ENCODE measurements at places on chromosomes 7 and 10.

- H3K27me3 ChIP-seq = no peaks in the 10 kb centered on the region
- no peaks in the 10 kb centered on the region for H3K4me1 ChIP-seq
- H3K27ac ChIP-seq = no peak overlapping the region
- H3K36me3 ChIP-seq = no peaks in the 10 kb centered on the region
These were observed 620.2 kb downstream of the ANKRD7 start for GRCh38 chr7:118844748-118845147.

DNA sequence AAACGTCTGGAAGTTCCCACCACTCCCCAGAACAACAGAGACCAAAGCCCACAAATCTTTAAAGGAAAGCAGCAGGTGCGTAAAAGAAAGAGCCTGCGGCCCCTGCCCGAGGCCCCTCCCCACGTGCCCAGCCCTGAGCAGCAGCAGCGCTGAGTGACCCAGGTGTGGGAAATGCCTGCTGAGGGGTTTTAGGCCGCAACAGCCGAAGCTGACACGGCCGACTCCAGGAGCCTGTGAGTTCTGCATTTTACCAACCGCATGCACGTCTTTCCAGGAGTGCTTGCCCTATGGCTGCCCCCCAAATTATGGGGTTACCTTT lies 1.6 kb upstream of the KNDC1 start:
- peaks cover 2% of the 10 kb centered on the region for H3K27me3 ChIP-seq
- H3K36me3 ChIP-seq = no peaks in the 10 kb centered on the region
- peak overlapping the region; percentile 33 for H3K27ac ChIP-seq
- no peak overlapping the region for H3K4me3 ChIP-seq

DNA sequence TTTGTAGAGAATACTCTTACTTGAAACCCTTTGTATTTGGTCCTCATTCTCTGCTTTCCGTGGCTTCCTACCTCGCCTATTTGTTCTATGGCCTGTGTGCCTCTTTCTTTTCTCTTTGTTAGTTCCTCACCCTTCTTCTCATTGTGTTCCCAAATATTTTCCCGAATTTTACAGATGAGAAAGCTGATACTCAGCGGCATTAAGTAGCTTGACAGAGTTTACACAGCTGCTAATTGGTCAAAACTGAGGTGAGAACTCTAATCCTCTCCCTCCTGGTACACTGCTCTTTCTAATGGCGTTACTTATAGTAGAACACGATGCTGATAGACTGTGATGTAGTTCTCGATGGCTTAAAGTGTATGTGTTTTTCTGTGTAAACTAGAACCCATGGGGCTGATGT lies 80.7 kb upstream of the HDAC9 start:
- H3K4me1 ChIP-seq = no peaks in the 10 kb centered on the region
- no peak for DNase-seq
- H3K27ac ChIP-seq = no peak overlapping the region
- H3K27me3 ChIP-seq = no peaks in the 10 kb centered on the region

- no peaks in the 10 kb centered on the region for H3K36me3 ChIP-seq
- no peak for DNase-seq
These were observed 30.9 kb downstream of the DNAJB12 start for GRCh38 chr10:72323771-72324191.

DNA sequence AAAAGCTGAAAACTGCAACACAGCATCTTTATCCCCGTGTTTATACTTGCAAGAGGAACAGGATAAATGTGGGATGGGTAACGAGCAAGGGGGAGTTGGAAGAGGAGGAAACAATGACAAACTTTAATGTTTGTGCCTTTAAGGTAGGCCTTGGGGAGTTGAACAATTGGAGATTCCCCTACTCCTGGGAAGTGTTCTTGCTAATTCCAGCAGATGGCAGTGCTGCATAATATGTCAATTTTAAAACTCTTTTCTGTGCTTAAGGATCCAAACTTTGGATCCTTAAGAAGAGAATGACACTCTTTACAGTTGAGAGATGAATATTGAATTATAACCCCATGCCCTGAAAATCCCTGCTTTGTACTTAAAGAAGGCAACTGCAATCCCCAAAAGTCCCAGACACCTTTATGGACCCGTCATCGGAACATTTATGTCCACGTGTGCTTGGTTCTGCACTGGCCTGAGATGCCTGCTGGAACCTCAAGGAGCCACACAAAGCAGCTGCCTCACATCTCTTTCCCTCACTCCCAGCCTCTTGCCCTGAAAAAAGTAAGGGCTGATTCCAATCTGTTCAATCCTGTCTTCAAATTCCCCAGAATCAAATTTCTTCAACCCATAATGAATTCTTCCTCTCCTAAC lies 12.0 kb downstream of the IFIT5 start:
- H3K36me3 ChIP-seq = no peaks in the 10 kb centered on the region
- DNase-seq = peak; percentile 48
- H3K4me3 ChIP-seq = no peak overlapping the region
- no peaks in the 10 kb centered on the region for H3K4me1 ChIP-seq

DNA sequence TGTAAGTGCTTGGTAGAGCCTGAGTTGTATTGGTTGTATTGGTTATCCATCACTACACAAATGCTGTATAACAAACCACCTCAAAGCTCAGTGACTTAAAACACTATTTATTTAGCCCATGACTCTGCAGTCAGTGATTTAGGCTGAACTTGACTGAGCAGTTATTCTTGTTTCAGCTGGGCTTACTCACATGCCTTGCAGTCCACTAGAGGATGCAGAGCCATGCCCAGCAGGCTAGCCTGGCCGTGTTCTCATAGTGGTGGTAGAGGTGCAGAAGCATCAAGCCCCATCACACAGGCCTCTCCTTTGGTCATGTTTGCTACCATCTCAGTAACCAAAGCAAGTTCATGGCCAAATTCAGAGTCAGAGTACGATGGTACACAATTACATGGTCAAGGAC lies 43.9 kb downstream of the LUC7L2 start:
- H3K36me3 ChIP-seq = peaks cover 98% of the 10 kb centered on the region
- no peak overlapping the region for H3K27ac ChIP-seq
- no peak for DNase-seq
- no peaks in the 10 kb centered on the region for H3K4me1 ChIP-seq

GRCh38 chr7:120716307-120716706 lies 141.6 kb downstream of the TSPAN12 start:
- no peaks in the 10 kb centered on the region for H3K36me3 ChIP-seq
- peaks cover 3% of the 10 kb centered on the region for H3K4me1 ChIP-seq
- peak overlapping the region; percentile 47 for H3K27ac ChIP-seq
- H3K4me3 ChIP-seq = no peak overlapping the region

DNA sequence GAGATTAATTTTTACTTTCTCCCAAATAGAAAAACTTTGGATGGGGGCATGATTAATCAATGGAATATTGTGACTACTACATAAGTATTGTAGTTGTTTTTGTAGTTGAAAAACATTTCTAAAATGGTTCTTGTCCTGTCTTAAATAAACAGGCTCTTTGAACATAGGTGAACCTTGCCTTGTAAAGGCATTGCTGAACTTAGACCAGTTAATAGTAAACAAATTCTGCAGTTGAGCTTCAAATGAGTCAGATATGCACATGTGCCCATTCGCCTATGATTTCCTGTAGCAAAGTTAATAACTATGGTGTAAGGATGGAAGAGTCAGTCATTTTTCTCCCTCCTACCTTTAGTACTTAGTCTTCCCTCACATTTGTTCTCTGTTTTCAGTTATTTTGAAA lies 22.6 kb downstream of the CUTC start:
- H3K4me1 ChIP-seq = no peaks in the 10 kb centered on the region
- peaks cover 98% of the 10 kb centered on the region for H3K36me3 ChIP-seq
- H3K4me3 ChIP-seq = no peak overlapping the region
- no peaks in the 10 kb centered on the region for H3K27me3 ChIP-seq
- DNase-seq = no peak
- no peak overlapping the region for H3K27ac ChIP-seq

DNA sequence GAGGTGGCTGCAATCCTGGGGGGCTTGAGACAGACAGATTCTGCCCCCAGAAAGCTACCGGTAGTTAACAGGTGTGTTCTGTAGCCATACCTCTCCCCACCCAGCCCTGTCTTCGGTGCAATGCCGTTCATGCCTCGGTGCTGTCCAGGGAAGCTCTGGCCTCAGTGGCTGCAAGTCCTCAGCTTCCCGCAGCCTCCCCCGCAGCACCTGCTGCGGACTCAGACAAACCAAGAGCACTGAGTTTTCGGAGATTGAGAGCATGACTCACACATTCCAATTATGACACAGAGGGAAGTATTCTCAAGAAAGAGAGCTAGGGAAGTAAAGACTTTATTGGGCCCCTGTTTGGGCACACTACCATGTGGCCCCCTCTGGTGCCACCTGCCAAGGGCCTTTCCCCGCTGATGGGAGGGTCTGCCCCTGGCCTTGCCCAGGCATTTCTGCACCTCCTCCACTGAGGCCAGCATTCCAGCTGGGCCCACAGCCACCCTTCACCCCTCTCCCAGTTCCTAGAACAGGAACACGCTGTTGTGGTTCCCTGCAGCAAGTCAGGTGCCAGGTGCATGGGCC lies 30.2 kb upstream of the EZH2 start:
- no peak overlapping the region for H3K4me3 ChIP-seq
- no peak overlapping the region for H3K27ac ChIP-seq
- peaks cover 12% of the 10 kb centered on the region for H3K4me1 ChIP-seq
- peaks cover 37% of the 10 kb centered on the region for H3K27me3 ChIP-seq
- no peak for DNase-seq

DNA sequence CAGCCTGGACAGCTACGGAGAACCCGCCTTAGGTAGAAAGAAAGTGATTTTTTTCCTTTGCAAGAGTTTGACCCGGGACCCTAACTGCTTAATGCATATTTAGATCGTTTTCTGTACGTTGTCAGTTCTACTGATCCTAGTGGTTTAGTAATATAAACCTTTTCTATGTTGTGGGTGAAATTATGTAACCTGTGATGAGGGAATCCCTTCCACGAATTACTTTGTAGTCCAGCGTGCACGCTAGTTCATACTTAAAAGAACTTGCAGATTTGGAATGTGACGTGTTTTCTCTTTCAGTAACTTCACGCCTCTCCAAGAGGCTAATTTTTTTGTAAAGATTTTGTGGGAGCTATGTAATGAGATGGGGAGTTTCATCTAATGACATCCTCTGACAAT lies 705 bp downstream of the SLF2 start:
- peak overlapping the region; percentile 99 for H3K4me3 ChIP-seq
- no peaks in the 10 kb centered on the region for H3K27me3 ChIP-seq
- H3K27ac ChIP-seq = no peak overlapping the region
- peaks cover 19% of the 10 kb centered on the region for H3K4me1 ChIP-seq

DNA sequence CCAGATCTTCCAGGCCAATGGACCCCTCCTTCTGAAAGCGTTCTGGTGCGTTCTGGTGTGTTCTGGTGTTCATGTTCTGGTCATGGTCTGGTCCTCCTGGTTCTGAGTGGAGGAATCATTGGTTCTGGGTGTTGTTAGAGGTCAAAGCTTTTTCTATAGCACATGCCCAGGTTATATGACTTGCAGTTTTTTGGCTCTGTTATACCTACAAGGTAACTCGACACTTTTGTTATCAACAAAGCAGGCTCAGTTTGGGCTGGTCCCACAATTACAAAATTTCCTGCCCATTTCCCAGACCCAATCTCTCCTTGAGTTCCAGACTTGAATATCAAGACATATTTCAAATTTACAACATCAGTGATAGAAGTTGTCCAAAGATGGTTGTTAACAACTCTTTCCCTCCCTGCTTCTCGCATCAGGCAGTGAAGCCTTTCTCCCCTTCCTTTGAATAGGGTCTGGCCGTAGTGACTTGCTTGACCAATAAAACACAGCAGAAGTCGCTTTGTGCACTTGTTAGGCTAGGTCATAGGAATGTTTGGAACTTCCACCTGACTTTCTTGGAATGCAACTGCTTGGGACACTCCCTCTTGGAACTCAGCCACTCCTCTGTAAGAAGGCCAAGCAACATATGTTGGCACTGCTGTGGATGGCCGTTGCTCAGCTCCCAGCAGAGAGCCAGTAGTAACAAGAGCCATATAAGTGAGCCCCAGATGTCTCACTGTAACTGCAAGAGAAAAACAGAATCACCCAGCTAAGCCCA lies 83.1 kb upstream of the STEAP1B start:
- no peak overlapping the region for H3K4me3 ChIP-seq
- H3K4me1 ChIP-seq = no peaks in the 10 kb centered on the region
- H3K36me3 ChIP-seq = no peaks in the 10 kb centered on the region
- H3K27me3 ChIP-seq = no peaks in the 10 kb centered on the region
- DNase-seq = no peak
- H3K27ac ChIP-seq = no peak overlapping the region

DNA sequence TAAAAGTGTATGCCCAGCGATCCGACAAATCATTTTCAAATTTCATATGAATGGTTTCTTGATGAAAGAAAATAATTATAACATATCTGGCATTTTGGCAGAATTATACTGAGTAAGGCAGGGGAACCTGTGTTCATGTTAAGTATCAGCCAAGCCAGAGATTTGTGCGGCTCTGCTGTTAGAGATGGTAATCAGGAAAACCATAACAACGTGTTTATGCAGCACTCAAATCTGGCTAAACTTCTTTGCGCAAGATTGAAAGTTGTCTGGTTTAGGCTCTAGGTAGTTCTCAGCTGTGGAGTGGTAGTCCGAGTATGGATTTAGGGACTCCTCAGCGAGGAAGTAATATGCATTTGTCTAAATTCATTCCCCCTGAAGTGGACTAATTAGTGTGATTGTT lies 8.9 kb upstream of the CTBP2 start:
- H3K36me3 ChIP-seq = no peaks in the 10 kb centered on the region
- peaks cover 4% of the 10 kb centered on the region for H3K4me1 ChIP-seq
- H3K27me3 ChIP-seq = peaks cover 15% of the 10 kb centered on the region

DNA sequence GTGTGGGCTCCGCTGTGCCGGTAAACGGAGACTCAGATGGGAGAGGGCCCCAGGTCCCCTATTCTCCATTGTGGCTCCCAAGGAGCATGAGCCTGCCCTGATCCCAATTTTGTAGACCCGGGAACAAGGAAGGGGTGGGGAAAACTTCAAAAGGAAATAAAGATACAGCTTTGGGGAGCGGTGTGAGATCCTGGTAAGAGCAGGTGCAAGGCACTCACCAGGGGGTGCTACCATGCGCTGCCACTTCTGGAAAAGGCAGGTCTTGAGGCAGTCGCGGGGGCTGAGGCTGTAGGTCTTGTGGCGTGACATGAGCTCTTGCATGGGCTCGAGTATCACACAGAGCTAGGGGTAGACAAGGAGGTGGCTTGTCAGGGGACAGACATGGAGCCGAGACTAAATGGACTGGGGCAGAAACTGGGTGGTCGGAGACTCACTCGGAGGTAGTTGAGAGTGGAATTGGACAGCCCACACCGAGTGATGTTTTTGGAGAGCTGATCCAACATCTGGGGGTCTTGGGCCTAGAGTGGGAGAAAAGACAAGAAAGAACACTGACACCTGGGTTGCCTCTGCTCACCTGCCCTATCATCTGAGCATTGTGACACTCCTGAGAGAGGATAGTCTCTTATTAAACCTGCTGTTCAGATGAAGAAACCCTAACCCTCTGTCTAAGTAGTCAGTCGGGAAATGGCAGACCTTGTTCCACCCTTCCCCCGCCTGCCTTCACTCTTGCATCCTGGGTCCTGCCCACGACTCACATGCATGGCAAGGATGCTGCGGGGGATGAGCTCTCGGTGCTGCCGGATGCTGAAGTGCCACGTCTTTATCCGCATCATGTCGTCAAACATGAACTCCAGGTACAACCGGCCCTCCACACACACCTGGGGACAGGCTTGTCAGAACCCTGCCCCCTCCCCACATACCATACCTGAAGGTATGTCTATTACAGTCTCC lies 10.7 kb downstream of the LDB1 start:
- peaks cover 10% of the 10 kb centered on the region for H3K4me1 ChIP-seq
- DNase-seq = no peak

GRCh38 chr7:99030951-99031350 lies 113.0 kb downstream of the SMURF1 start:
- no peaks in the 10 kb centered on the region for H3K27me3 ChIP-seq
- H3K36me3 ChIP-seq = peaks cover 61% of the 10 kb centered on the region
- no peak for DNase-seq
- no peak overlapping the region for H3K4me3 ChIP-seq

GRCh38 chr10:17622061-17622460 lies 4.9 kb upstream of the HACD1 start:
- no peaks in the 10 kb centered on the region for H3K36me3 ChIP-seq
- peaks cover 3% of the 10 kb centered on the region for H3K4me1 ChIP-seq
- peaks cover 11% of the 10 kb centered on the region for H3K27me3 ChIP-seq
- H3K4me3 ChIP-seq = no peak overlapping the region

All from neuronal stem cell (in vitro differentiated cells).